ENCODE measurements at places on chromosomes 11 and 22.

GRCh38 chr11:6482441-6482840 is 1.1 kb downstream of the TIMM10B start:
- no peak for DNase-seq

- peak; percentile 1 for DNase-seq
These were observed 118.6 kb upstream of the C11orf87 start for GRCh38 chr11:109303342-109303741.

- DNase-seq, result no peak
These were observed 1.2 kb upstream of the CEP126 start for GRCh38 chr11:101913656-101914055.

GRCh38 chr11:132981131-132981956 is 551.0 kb downstream of the OPCML start:
- no peak for DNase-seq

GRCh38 chr11:17277024-17277584 is 565 bp downstream of the NUCB2 start:
- DNase-seq, result peak; percentile 43

All from NCI-H2029 (cell line).